Naive B cell (primary cell): ENCODE measurements at places on chromosomes 2 and 18.
A peak's percentile ranks its signal among the peaks of the same experiment; 100 is the strongest.

DNA sequence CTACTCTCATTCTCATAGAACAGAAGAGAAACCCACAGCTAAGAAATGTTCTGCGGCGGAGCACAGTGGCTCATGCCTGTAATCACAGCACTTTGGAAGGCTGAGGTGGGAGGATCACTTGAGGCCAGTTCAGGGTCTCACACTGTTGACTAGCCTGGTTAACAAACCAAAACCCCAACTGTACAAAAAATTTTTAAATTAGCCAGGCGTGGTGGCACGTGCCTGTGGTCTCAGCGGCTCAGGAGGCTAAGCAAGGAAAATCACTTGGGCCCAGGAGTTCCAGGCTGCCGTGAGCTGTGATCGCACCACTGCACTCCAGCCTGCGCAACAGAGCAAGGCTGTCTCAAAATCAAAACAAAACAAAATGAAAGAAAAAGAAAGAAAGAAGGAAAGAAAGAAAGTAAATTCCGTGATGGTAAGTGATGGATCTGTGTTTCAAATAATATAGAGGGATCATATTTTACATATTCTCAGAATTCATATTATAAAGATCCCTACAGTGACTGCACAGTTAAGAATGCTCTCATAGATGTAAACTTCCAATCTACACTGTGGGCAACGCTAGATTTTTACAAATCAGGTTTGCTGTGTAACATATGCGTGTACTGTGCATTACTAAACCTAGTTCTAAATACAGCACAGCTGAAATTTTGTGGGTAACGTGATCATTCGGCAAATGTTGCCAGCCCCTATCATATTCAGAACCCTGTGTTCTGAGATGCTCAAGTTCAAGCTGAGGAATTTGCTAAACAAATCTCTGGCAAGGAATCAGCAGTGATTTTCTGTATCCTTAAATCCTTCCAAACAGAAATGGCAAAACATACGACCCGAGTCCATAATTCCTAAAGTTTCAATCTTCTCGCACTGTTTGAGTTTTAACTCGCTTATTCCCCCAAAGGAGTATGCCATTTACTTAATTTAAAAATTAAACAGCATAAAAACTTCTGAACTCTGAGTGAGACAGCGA is 1.2 kb upstream of the RAB12 start:
- DNase-seq: peak; percentile 33

DNA sequence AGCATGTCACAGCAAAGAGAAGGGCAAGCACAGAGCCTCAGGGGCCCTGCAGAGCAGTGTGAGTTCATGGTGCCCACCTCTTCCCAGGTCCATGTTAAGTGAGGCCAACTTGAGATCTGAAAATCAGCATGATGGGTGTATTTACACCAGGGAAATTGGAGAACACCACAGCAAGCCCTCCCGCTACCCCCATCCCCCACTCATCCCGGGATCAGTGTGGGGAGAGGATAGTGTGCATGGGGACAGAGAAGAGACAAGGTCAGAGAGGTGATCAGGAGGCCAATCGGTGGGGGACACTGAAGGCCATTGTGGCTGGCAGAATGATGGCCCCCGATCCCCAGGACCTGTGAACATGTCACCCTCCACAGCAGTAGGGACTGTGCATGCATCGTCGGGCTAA is 54.7 kb downstream of the PTGR3 start:
- no peak for DNase-seq

DNA sequence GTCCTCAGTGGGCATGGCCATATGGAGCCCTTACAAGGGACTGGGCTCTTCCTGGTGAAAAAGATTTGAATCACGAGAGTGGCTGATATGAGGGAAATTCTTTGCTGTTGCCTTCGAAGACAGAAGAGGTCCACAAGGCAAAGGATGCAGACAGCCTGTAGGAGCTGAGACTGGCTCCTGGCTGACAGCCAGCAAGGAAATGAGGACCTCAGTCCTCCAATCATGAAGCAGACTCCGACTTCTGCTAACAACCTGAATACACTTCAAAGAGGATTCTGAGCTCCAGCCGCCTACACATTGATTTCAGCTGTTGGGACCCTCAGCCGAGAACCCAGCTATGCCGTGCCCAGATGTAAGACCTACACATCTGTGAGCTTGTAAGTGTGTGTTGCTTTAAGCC is 3.0 kb upstream of the ST8SIA5 start:
- DNase-seq: no peak

- no peak for DNase-seq
Observed at GRCh38 chr18:7094427-7094826, 23.2 kb downstream of the LAMA1 start.

- DNase-seq: no peak
Observed at GRCh38 chr2:47043142-47043890, 111.8 kb downstream of the STPG4 start.

GRCh38 chr18:36499938-36500337 is 202.4 kb downstream of the FHOD3 start:
- DNase-seq: no peak

DNA sequence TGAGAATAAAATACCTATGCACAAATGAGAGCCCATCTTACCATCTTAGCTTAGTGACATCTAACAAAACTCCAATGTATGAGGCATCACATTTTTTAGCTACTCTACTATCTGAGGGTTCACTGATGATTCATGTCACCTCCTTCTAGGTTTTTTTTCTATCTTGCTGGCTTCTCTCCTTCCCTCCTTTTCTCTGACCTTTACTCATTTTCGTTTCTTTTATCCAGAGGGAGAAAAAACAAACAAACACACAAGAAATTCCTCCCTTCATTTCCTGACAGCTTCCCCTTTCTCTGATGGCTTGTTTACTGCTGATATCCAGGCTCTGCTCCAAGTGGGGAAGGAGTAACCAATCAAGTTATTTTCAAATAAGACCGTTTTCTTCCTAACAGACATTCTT is 115.1 kb downstream of the UBE2E3 start:
- DNase-seq: no peak
